Substantia nigra (tissue), 51 donors: ENCODE measurements at places on chromosomes 7 and 10.
A peak's percentile ranks its signal among the peaks of the same experiment; 100 is the strongest.

- no peak for DNase-seq
These were observed 35.2 kb downstream of the POR start for GRCh38 chr7:75950111-75950681.

DNA sequence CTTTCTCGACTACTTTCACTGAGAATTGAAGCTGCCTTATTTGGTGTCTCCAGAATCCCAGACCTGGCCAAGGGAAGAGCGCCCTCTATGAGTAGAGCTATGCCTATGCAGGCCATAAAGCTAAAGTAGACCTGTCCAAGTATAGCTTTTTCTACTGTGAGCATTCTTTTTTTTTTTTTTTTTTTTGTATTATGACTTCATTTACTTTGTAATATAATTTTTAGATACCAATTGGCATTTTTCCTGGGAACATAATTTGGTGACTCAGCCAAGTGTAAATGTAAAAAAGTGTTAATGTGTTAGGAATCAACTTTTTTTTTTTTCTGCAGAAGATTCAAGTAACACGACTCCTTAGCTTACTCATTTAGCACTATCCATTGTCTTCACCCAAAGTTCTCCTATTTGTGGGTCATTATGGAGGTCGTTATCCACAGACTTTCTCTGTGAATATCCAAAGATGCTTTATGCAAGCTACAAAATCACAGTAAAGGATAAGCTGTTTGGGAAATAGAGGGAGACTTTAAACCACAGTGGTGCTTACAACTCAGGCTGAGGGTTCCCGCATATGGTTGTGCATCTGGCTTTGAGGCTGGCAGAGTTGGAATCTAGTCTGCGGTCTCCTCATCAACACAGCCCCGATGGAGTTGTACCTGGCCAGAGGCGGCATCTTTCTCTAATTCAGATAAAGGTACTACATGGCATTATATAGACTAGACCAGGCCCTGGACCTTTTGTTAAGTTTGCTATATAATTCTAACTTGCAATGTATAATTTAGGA is 1040.2 kb upstream of the SORCS1 start:
- peak; percentile 1 for DNase-seq

- no peak for DNase-seq
These were observed 159.8 kb downstream of the MAGI2 start for GRCh38 chr7:79293655-79294142.

DNA sequence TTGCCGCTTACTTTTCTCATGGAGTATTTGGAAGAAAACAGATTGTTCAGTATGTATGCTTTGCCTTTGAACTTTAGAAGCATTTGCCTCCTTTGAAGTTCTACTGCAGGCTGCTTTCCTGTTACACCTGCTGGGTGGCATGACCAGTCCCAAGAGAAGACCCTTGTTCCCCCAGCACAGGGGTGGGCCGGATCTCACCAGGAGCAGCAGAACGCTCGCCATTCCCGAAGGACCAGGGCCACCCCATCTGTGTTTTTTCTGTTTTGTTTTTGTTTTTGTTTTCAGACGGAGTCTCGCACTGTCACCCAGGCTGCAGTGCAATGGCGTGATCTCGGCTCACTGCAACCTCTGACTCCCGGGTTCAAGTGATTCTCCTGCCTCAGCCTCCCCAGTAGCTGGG is 493.6 kb downstream of the PTPRN2 start:
- DNase-seq, result no peak

- no peak for DNase-seq
These were observed 12.9 kb downstream of the PDZD8 start for GRCh38 chr10:117362313-117362712.

DNA sequence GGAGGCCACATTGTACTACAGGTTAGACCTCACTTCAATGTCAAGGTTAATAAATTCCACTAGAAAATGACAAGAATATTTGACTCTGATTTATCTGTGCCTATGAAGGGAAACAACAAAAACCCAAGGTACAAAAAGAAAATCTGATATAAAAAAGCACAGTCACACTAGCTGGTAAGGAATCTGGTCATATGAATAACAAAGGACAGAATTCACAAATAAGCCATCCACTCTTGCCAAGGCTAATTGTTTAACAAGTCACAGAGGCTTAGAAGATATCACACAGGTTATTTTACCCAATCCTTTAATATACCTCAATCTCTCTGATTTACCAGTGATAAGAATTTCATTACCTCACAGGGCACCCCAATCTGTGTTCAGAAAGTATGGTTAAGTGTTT is 47.9 kb downstream of the IRF5 start:
- DNase-seq, result no peak

DNA sequence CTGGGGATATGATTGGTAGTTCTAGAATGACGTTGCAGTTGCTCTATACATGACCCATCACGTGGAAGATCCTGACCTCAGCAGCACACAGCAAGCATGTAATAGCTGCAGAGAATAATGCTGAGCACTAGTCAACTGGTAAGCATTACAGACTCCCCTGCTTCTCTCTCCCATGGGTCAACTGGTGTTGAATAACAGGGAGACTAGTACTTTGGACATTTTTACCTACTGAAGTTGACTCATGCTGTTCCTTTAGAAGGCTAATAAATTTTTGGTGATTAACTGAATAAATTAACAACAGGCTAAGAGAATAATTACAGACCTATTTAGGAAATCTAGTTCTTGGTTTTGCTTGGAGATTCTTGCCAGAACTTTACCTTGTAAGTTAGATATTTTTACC is 234.1 kb downstream of the AUTS2 start:
- no peak for DNase-seq

GRCh38 chr10:32981760-32982159 is 23.7 kb upstream of the ITGB1 start:
- DNase-seq, result no peak

DNA sequence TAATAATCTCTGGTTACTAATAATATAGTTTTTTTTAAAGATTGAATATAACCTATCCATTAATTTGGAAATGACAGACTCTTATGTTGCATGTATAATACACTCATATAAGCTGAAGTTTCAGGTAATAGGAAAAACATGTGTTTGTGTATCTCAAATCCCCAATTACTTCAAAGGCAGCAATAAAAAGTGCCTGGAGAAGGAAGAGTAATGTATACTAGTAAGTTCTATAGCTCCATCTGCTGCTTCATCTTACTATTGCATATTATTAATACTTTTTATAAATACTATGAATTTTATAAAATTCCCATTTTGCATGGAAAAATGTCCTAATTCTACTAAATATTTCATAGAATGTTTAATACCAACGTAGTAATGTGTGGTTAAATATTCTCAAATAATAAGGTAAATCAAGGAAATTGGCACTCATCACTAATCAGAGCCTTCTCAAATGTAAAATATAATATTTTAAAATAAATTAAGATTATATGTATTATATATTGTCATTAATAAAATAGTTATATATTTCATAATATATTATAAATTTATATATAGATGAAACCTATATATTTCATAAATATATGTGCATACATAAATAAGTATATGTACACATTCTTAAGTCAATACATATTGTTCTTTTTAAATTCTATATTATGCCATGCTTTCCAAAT is 311.9 kb downstream of the HGF start:
- DNase-seq, result no peak

- no peak for DNase-seq
These were observed 5.2 kb upstream of the YAE1 start for GRCh38 chr7:39560997-39561396.

DNA sequence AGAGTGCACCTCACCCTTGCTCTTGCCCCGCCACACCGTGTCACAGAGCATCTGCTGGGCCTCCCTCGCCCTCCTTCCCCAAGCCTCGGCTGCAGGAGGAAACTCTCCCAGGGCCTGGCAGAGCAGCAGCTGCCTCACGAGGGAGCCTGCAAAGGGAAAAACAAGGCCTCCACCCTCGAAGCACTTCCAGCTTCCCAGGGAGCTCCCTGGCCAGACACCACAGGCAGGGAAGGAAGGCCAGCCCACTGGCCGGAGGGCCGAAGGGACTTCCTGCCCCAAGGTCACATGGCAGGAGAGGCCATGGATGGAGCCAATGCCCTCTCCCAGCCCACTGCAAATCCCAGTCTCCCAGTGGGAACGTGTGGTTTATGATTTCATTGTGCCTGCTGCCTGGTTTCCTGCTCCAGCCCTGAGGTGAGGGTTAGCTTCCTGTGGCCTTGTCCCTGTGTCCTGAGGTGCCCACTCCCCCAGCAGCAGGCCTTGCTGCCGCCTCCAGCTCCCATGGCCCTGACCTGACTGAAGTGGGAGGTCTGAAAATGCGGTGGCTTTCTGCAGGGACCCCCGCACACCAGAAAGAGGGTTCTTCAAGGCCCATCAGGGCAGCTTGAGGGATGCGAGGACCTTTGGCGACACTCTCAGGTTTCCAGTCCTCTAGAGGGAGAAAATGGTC is 100.5 kb upstream of the PPIF start:
- DNase-seq, result peak; percentile 62

DNA sequence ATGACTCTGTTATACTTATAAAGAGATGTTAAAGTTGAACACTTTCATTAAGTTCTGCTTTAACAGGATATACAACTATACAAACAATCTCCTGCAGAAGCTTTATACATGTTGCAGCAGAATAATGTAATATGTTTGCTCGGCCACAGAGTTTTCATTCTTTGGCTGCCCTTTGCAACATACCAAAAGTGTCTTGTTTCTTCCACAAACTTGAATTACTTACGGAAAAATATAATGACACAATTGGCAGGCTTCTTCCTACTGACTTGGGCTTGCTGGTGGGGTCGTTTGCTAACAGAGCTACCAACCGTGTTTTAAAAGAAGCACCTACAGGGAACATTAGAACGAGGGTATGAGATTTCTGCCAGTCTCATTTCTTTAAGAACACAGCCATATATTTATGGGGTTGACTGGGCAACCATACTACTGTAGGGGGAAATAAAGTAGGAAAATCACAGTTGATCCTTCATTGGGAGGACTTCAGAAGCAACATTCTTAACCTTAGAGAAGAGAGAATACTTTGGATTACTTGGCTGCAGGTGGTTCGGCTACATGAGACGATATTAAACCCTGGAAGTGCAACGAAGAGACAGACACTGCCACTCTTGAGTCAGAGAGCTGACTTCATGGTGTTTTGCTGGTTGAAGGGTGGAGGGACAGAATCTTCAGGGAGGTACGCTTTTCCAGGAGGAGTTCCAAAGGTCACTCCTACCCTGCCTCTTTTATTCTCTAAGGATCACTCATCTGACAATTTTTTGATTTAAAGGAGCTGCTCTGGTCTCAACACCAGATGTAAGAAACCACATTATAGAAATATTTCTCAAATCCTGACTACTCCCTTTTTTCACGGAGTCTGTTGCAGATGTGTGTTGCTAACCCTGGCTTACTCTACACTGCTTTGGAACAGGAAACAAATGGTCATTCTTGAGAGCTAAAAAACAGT is 123.9 kb downstream of the SEMA3C start:
- no peak for DNase-seq

- no peak for DNase-seq
These were observed 31.8 kb upstream of the VCL start for GRCh38 chr10:73965890-73966768.

DNA sequence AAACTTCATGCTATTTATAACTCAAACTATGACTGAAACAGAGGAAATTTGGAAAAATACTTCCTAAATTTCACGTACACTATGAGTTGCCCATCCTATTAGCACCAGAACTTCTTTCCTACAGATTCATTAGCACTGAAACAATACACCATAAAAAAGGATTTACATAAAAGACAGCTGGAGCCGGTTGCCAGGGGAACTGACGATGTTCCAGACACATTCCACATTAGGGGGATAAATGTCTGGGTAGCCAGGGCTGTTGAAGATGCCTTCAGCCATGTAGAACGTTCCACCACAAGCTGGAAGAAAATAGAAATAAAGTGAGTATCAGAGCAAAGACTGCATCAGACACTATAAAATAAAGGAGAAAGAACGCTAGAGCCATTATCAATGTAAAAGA is 129.8 kb upstream of the RSU1 start:
- DNase-seq, result no peak
